ENCODE measurements at places on chromosomes 5 and 9.

DNA sequence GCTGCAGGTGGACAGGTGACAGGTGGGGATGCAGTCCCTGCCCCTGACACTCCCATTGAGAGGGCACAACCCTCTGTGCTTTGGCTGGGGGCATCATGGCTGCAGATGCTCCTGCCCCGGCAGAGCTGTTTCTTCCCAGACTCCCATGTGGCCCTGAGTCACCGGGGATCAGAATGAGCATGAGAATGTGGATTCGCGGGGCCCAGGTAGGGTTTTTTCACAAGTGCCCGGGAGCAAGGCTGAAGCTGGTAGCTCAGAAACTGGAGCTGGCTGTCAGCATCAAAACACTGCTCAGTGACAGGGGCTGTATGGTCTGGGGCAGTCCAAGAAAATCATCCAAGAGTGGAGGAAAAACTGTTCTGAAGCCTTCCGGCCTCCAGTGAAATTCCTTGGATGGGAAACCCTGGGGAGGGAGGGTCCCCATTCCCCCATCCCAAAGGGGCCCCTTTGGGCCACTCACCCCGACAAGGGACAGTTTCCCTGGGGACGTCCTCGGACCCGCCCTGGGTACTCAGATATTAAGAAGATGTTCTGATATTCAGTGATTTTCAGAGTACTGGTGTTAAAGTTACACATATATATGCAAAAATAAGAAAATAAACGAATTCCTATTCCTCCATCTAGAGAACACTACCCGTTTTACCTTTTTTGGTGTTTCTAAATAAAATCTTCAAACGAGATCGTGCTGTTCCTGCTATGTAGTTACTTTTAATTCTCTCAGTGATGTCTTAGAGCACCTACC is 120.1 kb upstream of the LPCAT1 start:
- no peak for DNase-seq

- DNase-seq = no peak
Observed at GRCh38 chr9:124248066-124248465, 9.7 kb upstream of the NEK6 start.

GRCh38 chr5:180119031-180119902 is 47.7 kb upstream of the RNF130 start:
- DNase-seq = no peak

DNA sequence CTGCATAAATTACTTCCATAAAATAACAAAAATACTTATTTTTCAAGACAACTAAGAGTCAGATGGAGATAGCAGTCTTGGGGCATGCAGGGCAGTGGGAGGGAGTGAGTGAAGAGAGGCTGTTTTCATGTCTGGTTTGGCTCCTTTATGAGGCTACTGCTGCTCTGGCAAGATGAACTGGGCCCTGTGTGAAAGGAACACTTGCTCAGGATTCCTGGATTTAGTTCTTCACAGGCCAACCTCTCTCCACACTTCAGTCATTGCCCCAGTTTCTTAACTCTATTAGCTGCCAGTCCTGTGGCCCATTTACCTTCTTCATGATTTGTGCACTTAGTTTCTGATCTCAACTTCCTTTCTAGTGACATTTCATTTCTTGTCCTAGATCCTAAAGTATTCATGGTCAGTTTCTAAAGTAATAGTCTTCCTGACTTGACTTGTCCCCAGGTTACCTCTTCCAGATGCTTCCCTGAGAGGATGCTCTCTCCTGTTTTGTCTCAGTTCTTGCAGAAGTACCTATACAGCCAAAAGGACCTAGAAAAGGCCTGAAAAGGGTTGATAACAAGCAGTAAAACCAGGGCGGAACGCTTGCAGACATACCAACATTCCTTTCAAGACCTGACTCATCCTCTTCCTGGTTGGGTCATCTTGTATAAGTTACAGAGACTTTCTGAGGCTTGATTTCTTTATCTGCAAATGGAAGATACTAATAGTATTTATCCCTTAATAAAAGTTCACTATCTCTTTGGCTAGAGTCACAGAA is 77.0 kb upstream of the ZFAND5 start:
- peak; percentile 31 for DNase-seq

GRCh38 chr9:86665416-86665815 is 281.9 kb downstream of the GAS1 start:
- DNase-seq = no peak

DNA sequence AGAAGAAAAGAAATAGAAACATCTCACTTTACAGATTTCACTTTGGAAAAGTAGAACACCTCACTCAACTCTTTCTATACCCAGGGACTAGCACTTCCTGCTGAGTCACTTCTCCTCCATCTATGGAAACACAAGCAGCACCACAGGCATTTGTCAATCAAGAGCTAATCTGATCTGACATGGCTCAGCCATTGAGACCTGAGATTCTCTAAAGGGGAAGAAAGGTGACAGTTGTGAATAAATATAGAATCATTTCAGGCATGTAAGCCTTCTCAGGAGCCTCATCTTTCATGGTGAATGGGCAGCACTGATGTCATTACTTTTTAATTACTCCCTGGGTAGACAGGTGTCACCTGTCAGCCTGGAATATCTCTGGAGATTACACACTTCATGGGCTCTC is 559.8 kb downstream of the HINT1 start:
- DNase-seq = no peak

Data from SW 1271 (cell line).